ENCODE measurements at places on chromosomes 6 and 20.

GRCh38 chr6:134480593-134480992, 162.7 kb upstream of the SGK1 start:
- no peak for DNase-seq

DNA sequence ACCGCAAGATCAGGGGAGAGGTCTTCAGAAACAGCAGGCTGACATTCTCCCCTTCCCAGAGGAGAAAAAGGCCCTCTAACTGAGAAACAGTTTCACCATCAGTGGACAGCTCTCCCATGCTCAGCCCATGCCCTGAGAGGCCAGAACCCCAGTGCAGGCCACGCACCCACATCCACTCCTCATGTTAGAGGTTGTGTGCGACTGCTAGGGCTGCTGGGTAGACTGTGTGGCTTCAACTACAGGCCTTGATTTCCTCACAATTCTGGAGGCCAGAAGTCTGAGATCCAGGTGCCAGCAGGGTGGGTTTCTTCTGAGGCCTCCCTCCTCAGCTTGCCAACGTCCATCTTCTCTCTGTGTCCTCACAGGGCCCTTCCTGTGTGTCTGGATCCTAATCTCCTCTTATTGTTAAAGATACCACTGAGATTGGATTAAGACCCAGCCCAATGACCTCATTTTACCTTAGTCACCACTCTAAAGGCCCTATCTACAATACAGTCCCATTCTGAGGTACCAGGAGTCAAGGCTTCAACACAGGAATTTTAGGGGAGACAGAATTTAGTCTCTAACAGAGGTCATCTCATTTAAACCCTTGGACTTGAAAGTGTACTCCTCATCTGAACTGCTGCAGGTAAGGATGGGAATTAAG, 67.7 kb upstream of the CD93 start:
- DNase-seq = no peak

GRCh38 chr6:107691062-107691751, 132.9 kb downstream of the SCML4 start:
- no peak for DNase-seq

- DNase-seq = no peak
Measured at GRCh38 chr6:151012321-151013294, 147.1 kb downstream of the MTHFD1L start.

- no peak for DNase-seq
Measured at GRCh38 chr20:1660246-1660645, 2.7 kb upstream of the SIRPG start.

DNA sequence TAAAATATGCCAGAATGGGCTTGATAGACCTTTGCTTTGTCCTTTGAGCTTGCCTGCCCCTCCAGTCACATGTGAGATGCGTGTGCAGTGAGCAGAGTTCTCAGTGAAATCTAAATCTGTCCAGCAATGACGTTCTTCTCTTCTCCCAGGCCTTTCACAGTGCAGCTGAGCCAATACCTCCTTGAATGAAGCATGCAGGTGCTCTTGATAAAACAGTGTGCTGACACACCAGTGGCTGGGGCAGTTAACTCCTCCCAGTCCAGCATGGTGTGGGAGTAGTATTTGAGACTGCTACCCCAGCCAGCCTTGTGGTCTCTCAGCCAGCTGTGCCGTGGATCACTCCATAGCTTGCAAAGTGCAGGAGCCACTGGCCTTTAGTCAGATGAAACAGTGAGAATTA, 240.5 kb downstream of the FARS2 start:
- DNase-seq = no peak

GRCh38 chr6:15961635-15962448, 167.0 kb upstream of the MYLIP start:
- DNase-seq = no peak

DNA sequence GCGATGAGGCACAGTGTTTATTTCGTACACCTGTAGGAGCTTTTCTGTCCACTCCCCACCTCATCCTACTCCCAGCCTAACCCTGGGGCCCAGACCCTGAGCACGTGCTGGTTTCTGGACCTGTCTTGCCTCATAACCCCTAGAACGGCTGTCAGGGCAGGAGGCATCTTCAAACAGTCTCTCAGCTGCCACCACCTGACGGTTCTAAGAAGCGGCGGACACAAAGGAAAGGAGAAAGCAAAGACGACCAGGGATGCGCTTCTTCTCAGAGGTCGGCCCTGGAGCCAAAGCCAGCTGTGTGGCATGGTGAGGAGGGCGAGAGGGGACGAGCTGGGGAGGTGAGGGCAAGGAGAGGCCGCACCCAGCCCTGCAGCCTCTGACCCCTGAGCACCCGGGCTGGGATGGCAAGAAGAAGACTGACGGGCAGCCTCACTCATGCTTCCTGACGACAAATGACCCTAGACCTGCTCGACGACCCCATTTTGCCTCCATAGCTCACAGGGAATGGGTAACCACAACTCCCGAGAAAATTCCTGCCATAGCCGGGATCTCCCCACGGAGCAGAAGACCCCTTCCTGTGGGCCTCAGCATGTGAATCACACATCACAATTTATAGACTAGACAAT, 62.1 kb downstream of the WDR27 start:
- DNase-seq = no peak

GRCh38 chr20:5128886-5129285, 2.1 kb downstream of the CDS2 start:
- no peak for DNase-seq

DNA sequence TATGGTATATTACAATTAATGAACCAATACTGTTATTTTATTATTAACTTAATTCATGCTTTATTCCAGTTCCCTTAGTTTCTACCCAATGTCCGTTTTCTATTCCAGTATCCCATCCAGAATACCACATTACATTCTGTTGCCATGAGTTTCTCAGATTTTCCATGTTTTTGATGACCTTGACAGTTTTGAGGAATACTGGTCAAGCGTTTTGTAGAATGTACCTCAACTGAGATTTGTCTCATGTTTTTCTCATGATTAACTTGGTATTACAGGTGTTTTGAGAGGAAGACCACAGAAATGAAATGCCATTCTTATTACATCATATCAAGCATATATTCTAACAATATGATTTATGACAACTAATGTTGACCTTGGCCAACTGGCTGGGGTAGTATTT, 23.8 kb upstream of the ESR1 start:
- DNase-seq = no peak

GRCh38 chr6:137767911-137768690, 99.0 kb upstream of the TNFAIP3 start:
- no peak for DNase-seq

DNA sequence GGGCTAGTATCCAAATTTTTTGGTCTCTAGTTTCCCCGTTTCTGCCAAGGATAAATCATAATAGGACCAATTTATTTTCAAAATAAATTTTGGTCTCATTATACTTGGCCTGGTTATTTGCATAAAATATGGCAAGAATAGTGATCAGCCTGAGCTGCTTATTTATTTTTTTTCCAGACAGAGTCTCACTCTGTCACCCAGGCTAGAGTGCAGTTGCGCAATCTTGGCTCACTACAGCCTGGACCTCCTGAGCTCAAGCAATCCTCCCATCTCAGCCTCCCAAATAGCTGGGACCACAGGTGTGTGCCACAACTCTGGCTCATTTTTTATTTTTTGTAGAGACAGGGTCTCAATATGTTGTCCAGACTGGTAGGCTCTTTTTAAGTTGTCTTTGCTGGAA, 329.5 kb downstream of the PACRG start:
- no peak for DNase-seq

- DNase-seq = no peak
Measured at GRCh38 chr6:24910331-24910960, 25.3 kb downstream of the RIPOR2 start.

DNA sequence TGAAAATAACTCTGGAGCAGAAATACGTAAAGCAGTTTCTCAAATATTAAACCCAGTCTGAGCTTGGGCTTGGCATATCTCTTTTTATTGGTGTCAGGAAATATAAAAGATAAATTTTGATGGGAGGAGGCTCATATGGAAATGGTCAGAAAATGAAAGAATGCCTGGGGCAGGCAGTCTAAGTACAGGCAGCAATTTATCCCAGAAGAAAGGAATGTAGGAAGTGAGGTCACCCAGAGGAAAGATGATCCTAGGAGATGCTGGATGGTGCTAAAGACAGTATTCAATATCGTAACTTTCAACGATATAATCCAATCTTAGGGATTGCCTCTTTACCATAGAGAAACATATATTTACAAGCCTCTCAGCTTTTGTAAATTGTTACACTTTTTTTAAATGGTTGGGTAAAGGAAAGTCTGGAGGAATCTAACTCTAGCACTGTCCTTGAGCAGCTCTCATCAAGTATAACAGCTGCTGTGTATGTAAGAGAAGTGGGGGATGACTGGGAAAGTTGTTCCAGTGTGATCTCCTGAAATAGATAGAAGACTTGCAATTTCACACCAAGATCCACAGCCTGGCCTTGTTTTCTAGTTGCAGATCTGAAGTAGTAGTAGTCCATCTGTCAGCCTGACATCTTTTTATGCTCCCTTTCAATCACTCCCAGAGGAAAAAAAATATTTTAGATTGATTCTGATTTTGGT, 256.9 kb upstream of the SASH1 start:
- DNase-seq = no peak

- no peak for DNase-seq
Measured at GRCh38 chr20:10297684-10298240, 79.1 kb downstream of the SNAP25 start.

- DNase-seq = no peak
Measured at GRCh38 chr20:50278377-50278683, 87.7 kb downstream of the CEBPB start.

- DNase-seq = no peak
Measured at GRCh38 chr6:169858935-169859351, 107.5 kb downstream of the ERMARD start.

DNA sequence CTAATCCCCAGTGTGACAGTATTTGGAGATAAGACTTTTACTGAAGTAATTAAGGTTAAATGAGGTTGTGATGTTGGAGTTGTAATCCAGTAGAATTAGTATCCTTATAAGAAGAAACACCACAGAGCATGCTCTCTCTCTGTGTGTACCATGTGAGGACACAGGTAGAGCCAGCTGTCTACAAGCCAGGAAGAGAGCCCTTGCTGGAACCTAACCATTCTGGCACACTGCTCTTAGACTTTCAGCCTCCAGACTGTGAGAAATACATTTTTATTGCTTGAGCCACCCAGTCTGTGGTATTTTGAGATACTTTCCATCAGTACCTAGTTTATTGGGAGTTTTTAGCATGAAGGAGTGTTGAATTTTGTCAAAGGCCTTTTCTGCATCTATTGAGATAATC, 110.2 kb downstream of the PHF3 start:
- DNase-seq = no peak

DNA sequence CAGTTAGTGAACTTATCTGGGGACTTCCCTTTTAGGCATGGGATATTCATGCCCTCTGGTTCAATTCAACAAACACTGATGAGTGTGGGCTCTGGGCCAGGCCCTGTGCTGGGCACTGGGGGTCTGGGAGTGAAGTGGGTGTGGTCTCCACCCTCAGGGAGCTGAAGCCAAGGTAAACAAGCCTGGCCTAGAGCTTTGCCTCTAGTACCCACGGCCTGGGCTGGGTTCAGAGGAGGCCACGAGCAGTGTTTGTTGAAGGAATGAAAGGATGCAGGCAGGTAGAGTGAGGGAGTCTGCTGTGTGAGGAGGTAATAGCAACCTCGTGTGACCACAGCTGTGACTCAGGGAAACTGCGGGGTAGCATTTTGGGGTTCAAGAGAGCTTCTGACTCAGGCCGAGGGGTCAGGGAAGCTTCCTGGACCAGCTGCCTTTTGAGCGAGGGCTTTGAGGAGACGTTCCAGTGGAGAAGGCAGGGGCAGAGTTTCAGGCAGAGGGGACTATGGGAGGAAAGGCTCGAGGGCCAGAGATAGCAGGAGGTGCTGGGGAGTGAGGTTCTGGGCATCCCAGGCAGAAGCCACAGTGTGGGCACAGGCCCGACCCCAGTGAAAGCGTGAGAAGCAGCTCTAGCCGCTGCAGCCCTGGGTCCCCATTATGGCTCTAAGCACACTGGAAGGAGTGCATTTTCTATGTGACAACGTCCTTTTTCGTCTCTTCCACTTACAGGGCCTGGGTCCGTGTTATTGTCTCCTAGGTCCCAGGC, 5.6 kb downstream of the MYLK2 start:
- no peak for DNase-seq

GRCh38 chr20:41359541-41360011, 7.0 kb downstream of the EMILIN3 start:
- DNase-seq = no peak

DNA sequence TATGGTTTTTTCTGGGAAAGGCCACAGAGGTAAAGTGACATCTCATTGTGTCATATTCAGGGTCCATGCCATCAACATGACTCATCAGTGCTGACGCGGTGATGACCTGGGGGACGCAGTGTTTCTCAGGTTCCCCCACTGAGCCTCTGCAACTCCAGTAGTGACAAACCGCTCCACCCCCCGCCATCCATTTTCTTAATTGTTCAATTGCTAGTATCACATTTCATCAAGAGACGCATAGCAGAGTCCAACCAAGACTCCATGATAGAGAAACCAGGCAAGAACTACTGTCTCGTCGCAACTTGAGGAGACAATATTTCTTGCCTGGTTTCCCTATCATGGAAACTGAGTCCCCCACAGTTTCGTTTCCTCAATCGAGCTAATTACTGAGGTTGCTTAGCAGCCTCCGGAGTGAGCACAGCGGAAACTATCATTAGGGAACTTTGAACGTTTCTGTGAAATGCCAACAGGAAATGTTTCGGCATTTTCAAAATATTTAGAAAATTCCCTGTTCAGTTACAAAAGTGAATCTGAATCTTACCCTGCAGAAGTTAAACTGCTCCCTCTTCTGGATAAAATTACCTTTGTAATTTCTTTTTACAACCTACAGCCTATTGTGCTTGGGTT, 12.2 kb upstream of the SERPINB1 start:
- DNase-seq = peak; percentile 84

- DNase-seq = no peak
Measured at GRCh38 chr20:19945732-19946670, 71.2 kb upstream of the NAA20 start.

- no peak for DNase-seq
Measured at GRCh38 chr6:33980176-33981175, 165.4 kb downstream of the GRM4 start.

DNA sequence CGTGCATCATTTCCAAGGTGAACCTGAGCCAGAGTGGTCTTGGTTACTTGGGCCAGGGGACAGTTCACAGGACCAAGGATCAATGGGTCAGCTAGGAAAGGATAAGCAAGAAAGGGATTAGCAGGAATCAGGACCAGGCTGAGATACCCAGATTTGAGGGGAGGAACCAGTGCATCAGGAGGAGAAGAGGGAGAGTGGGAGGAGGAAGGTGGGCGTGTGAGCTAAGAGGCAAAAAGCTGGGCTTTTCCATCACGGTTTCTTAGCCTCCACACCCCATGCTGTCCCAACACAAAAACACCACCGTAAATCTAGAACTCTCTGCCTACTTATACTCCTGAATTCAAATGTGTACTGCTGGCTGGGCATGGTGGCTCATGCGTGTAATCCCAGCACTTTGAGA, 27.5 kb downstream of the EYA4 start:
- DNase-seq = no peak

GRCh38 chr6:159989492-159990480, 20.9 kb downstream of the IGF2R start:
- no peak for DNase-seq

- no peak for DNase-seq
Measured at GRCh38 chr6:74058606-74059005, 362.6 kb downstream of the CD109 start.
